Activated CD4-positive, alpha-beta T cell treated with anti-CD3 and anti-CD28 coated beads, Interleukin-2, amount 50 U/mL, for 16 hours (primary cell): ENCODE measurements at places on chromosomes 7 and 10.

DNA sequence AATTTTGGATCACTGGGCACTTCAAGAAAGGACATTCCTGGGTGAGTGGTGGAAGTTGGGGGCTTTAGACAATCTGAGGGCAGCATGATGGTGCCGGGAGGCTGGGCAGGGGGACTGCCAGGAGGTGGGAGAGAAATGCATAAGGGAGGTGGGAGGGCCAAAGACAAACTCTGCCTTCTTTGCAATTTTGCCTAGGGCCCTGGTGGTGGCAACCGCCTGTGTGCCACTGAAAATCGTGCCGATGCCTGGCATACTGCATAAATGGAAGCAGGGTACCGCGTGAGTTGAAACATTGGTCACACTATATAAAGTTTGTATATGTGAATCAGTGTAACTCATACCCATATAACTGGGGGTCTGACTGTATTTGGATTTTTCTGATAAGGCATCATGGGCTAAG, 3.3 kb downstream of the LUC7L2 start:
- DNase-seq: no peak

- DNase-seq: no peak
These were observed 50.1 kb upstream of the TMEM72 start for GRCh38 chr10:44860811-44861736.

GRCh38 chr10:4239186-4239585, 454.2 kb upstream of the KLF6 start:
- no peak for DNase-seq

GRCh38 chr7:129843978-129844840, 108.6 kb downstream of the UBE2H start:
- DNase-seq: peak; percentile 69

GRCh38 chr10:132551808-132552130, 14.2 kb downstream of the INPP5A start:
- no peak for DNase-seq

- DNase-seq: no peak
These were observed 342.3 kb upstream of the ADARB2 start for GRCh38 chr10:2079603-2080078.

DNA sequence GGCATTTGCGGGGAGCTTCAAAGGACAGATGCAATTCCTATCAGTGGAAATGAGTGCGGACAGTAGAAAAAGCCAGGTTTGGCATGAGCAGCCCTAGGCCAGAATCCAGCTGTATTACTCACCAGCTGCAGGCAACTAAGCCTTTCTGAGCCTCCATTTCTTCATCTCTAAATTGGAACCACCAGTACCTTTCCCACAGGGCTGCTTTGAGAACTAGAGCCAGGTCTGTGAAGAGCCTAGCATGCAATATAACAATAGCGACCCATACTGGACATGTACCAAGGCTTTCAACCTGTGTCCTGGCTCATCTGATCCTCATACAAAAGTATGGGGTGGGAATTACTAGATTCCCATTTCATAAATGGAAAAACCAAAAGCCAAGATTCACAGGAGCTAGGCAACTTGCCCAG, 101.0 kb downstream of the GSAP start:
- no peak for DNase-seq

DNA sequence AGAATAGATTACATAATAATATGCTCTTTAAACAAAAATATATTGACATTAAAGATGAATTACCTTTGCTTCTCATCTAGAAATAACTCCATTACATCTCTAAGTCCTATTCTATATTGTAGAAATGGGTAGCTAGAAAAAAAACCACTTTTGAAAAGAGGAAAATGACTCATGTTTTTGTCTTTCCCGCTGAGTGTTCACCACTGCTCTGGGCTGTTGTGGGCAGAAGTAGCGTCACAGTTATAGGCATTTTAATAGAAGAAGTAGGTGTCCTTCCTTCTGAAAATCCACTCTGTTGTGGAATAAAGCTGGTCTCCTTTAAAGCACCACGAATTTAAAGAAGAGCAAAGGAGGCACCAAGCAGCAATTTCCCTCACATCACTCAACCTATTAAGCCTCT, 117.6 kb upstream of the NFE2L3 start:
- peak; percentile 31 for DNase-seq

DNA sequence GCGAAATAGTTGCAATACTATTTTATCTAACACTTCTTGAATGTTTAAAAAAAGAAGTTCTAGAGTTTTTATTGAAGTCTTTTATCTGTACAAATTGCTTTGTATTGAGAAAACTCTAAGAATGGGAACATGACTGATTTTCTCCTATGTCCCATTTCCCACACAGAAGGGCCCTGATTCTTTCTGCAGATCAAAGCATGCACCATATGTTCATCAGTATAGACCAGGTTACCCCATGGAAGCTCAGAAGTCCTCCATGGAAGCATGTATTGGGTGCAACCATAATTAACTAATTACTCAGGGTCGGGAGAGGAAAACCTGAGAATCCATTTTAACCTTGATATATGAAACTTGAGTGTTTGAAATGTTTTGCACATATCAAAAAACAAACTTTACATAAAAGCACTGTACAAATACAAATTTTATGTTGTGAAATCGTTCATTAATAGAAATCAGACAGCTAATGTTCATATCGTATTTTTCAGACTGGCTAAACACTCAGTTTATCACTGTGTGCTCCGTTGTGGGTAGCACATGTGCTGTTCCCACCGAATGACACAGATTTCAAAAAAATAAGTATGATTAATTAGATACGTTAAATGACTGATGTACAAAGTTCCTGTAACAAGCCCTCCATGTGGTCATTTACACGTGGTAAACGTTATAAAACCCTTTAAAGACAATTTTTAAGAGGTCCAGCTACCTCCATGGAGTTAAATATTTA, 71.5 kb downstream of the PTF1A start:
- no peak for DNase-seq

- DNase-seq: no peak
These were observed 386.8 kb upstream of the NFE2L3 start for GRCh38 chr7:25765110-25765655.

- peak; percentile 26 for DNase-seq
These were observed 97.8 kb downstream of the CHST15 start for GRCh38 chr10:123995461-123996131.

- no peak for DNase-seq
These were observed 53.8 kb upstream of the FAM204A start for GRCh38 chr10:118395947-118396346.

GRCh38 chr10:15419279-15419874, 48.3 kb upstream of the FAM171A1 start:
- peak; percentile 31 for DNase-seq

- DNase-seq: no peak
These were observed 24.5 kb downstream of the FOXK1 start for GRCh38 chr7:4706384-4707216.

GRCh38 chr10:14601872-14602725, 172.6 kb downstream of the FAM107B start:
- DNase-seq: peak; percentile 76

DNA sequence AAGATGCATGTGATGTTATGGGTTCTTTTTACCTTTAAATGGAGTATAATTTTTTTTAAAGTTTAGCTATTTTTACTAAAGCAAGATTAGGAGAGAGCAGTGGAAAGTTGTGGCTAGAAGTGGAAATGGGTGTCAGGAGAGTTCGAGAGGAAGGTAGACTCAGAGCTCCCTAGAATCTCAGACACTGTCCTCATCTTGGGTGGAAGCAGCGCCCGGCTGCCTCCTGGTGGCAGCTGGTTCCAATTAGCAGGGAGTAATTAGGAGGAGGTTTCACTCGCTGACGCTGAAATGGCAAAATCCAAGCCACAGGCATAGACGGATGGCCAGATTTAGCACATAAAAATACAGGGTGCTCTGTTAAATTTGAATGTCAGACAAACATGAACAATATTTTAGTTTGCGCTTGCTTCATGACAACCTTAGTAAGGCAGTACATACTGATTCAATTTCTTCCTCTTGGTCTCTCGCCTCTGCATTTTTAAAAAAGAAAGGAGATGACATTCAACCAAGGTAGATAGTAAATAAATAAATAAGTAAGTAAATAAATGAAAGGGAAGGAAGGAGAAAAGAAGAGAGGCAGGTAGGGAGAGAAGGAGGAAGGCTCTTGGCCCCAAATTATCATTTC, 58.5 kb downstream of the LGI1 start:
- peak; percentile 30 for DNase-seq

DNA sequence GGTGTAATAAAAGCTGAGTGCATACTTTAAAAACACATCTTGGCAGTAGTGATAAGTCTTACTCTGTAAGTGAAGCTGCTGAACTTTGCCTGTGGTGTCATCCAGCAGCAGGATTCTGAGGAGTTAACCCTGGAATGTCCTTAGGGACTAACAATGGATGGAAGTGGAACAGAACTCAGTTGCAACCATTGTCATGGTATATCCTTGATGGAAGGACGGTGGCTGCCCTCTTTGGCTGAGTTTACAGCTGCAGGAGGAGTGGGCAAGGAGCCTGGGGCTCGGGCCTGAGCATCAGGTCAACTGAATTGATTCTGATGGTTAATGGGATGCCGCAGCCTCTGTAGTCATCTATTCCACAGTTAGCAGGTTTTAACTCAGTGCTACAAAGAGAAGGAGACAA, 56.2 kb downstream of the MRC1 start:
- no peak for DNase-seq

DNA sequence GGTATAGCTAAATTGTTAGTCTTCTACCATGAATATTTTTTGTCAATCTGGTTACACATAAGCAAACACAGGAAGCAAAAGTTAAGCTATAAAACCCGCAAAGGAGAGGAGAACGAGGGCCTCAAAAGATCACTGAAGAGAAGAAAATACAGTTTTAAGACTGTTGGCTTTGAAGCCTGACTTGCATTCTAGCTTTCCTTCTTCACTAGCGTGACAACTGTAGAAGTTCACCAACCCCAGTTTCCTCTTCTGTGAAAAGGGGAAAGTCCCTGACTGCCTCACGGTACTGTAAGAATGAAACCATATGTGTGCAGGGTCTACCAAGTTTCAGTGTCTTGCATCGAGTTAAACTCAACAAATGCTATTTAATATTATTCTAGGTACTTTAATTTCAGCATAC, 7.5 kb upstream of the LRRN3 start:
- DNase-seq: peak; percentile 96

DNA sequence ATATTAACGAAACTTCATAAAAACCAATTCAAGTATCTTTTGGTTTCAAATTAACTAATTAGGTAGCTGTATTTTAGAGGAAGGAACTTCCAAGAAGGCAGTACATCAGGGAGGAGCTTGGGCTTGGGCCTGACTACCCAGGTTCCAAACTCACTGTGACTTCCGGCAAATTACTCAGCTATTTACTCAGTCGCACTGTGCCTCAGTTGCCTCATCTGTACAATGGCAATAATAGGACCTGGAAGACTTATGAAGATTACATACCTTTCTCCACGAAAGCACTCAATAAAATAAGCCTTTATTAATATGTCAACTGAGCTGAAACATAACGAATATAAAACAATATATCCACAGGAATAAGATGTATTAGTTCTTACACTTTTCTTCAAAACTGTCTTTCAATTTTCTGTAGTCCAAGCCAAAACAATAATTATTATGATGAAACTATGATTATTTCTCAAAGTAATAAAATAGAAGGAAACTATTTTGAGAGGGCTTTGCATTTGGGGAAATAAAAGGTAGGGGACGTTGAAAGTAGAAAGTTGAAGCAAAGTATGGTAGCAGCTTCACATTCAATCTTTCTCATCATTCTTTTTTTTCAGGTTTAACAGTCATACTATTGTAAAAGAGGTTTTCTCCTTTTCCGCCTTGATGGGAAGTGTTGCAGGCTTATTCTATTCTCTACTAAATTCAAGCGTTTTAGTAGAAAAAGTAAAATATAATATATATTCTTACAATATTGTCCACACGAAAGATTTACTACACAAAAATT, 10.5 kb upstream of the EBLN1 start:
- DNase-seq: no peak
